ENCODE measurements at places on chromosomes 1 and 21. TPM values are rescaled to one million over a fixed set of nuclear protein-coding genes. Genes with fewer than 3 reads are reported as not detected.

DNA sequence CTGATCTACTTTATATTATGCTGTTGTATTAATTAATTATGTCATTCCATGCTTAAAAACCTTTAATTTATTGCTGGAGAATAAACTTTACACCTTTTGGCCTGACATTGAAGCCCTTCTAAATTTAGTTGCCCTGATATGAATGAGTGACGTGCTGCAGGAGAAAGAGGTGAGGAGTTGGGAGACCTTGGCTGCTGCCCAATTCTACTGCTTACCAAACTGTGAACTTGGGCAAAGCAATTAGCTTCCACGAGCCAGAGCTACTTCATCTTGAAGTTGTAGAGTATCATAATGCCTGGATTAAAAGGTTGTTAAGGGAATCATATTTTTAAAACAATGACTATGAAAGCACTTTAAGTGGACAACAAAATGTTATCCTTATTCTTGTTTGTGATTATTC lies 126.8 kb upstream of the DEPDC1 start:
- H3K4me1 ChIP-seq = no peaks in the 10 kb centered on the region
- H3K4me3 ChIP-seq = no peak overlapping the region
- no peak for DNase-seq
- no peak overlapping the region for H3K27ac ChIP-seq

The CPTP gene
- polyA plus RNA-seq = 17.1 TPM

GRCh38 chr1:100523038-100523652 lies 14.8 kb upstream of the GPR88 start:
- H3K4me3 ChIP-seq = no peak overlapping the region
- H3K36me3 ChIP-seq = peaks cover 4% of the 10 kb centered on the region

DNA sequence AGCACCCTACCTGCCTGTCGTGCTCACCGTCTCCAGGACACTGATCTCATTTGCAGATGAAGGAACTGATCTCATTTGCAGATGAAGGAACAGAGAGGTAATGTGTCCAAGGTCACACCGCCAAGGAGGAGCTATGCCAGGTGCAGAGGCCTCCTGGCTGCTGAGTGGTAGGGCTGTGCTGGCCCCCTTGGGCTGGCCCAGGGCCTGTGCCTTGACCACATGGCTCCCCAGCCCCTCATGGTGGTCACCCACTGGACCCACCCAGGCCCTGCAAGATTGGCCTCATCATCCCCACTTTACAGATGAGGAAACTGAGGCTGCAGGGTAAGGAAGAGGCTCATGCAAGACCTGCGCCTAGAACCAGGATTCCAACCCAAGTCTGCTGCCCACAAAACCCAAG lies 628.3 kb downstream of the MATN1 start:
- no peak overlapping the region for H3K4me3 ChIP-seq
- no peaks in the 10 kb centered on the region for H3K27me3 ChIP-seq
- no peak overlapping the region for H3K27ac ChIP-seq
- H3K36me3 ChIP-seq = no peaks in the 10 kb centered on the region

The FNDC5 gene
- polyA plus RNA-seq = 2.1 TPM

GRCh38 chr1:202276920-202277319 lies 64.8 kb downstream of the UBE2T start:
- no peak overlapping the region for H3K4me3 ChIP-seq
- H3K4me1 ChIP-seq = no peaks in the 10 kb centered on the region
- no peaks in the 10 kb centered on the region for H3K36me3 ChIP-seq
- H3K27ac ChIP-seq = no peak overlapping the region
- no peak for DNase-seq

GRCh38 chr1:20184481-20184900 lies 1.4 kb upstream of the UBXN10 start:
- no peaks in the 10 kb centered on the region for H3K36me3 ChIP-seq
- peaks cover 30% of the 10 kb centered on the region for H3K27me3 ChIP-seq
- H3K4me3 ChIP-seq = no peak overlapping the region

DNA sequence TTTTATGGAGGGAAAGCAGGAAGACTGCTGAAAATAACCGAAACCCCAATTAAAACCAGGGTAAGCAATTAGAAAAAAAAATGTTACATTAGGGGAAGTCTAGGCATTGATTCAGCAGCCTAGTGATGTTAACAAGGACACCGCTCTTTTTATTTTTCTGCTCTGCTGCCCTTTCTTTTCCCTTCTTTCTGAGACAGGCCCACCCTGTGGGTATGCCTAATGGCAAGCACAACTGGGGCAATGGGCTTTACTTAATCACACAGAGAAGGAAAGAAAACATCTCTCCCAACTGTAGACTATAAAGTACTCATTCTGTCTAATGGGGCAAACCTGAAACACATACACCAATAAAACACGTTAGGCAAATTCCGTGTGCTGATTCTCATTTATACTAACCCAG lies 69.6 kb downstream of the GBP6 start:
- DNase-seq = no peak
- H3K4me1 ChIP-seq = no peaks in the 10 kb centered on the region
- no peaks in the 10 kb centered on the region for H3K27me3 ChIP-seq
- no peak overlapping the region for H3K27ac ChIP-seq
- H3K36me3 ChIP-seq = no peaks in the 10 kb centered on the region

DNA sequence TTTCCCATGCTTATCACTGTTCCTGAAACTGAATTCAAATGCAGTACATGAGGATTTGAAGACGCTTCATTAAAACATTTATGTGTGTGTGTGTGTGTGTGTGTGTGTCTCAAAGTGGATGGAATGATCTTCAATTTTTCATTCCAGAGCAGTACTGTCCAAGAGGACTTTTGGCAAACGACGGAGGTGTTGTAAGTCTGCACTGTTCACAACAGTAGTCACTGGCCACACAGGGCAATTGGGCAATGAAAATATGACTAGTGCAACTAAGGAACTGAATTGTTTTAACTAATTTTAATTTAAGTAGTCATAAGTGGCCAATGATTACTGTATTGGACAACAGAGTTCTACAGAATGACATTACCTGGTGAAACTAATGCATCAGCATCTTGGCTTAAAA lies 5.0 kb downstream of the TAF5L start:
- H3K4me1 ChIP-seq = peaks cover 17% of the 10 kb centered on the region
- no peaks in the 10 kb centered on the region for H3K27me3 ChIP-seq
- H3K36me3 ChIP-seq = peaks cover 4% of the 10 kb centered on the region
- no peak overlapping the region for H3K4me3 ChIP-seq
- DNase-seq = no peak
- no peak overlapping the region for H3K27ac ChIP-seq

- DNase-seq = no peak
- H3K36me3 ChIP-seq = no peaks in the 10 kb centered on the region
- H3K27ac ChIP-seq = no peak overlapping the region
- no peaks in the 10 kb centered on the region for H3K27me3 ChIP-seq
Measured at GRCh38 chr1:98210064-98210463, 289.2 kb upstream of the DPYD start.

GRCh38 chr1:165831146-165831545 lies 3.7 kb downstream of the UCK2 start:
- H3K27ac ChIP-seq = no peak overlapping the region
- no peak for DNase-seq
- no peaks in the 10 kb centered on the region for H3K36me3 ChIP-seq
- H3K4me1 ChIP-seq = peaks cover 19% of the 10 kb centered on the region

The TSSK3 gene
- polyA plus RNA-seq = 1.5 TPM

GRCh38 chr21:28283641-28284490 lies 708.8 kb downstream of the LTN1 start:
- H3K27me3 ChIP-seq = no peaks in the 10 kb centered on the region
- DNase-seq = no peak
- H3K4me3 ChIP-seq = no peak overlapping the region
- no peaks in the 10 kb centered on the region for H3K36me3 ChIP-seq

DNA sequence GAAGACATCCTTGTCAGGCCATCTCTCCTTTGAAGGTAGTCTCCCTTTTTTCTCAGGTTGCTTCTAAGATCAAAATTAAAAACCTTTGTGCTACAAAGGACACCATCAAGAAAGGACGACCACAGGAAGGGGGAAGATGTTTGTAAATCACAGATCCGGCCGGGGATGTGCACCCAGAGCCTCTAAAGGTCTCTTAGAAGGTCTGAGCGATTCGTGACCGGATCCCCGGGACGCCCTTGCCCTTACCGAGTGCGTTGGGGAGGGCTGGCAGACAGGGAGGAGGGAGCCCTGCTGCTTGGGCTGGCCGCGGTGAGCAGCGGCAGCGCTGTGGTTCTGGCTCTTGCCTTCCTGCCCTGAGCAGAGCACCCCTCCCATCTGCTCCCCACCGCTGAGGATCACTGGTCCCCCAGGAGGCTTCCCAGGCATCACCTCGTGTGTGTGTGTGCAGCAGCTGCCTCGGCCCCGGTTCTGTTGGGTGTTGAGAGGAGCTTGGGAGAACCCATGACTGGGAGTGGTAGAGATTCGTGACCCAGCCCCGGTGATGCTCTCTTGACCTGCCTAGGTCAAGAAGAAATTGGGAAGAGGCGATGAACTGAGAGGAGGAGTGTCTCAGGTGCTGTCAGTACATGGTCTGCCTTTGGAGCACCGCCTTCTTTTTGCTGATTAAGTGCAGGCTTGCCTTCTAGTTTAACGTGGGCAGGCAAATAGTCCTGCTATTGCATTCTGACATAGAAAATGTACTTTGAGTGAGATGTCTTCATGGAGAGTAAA lies 34.5 kb downstream of the AGPAT3 start:
- no peaks in the 10 kb centered on the region for H3K36me3 ChIP-seq
- no peak overlapping the region for H3K27ac ChIP-seq
- H3K27me3 ChIP-seq = no peaks in the 10 kb centered on the region
- H3K4me3 ChIP-seq = no peak overlapping the region
- no peak for DNase-seq

DNA sequence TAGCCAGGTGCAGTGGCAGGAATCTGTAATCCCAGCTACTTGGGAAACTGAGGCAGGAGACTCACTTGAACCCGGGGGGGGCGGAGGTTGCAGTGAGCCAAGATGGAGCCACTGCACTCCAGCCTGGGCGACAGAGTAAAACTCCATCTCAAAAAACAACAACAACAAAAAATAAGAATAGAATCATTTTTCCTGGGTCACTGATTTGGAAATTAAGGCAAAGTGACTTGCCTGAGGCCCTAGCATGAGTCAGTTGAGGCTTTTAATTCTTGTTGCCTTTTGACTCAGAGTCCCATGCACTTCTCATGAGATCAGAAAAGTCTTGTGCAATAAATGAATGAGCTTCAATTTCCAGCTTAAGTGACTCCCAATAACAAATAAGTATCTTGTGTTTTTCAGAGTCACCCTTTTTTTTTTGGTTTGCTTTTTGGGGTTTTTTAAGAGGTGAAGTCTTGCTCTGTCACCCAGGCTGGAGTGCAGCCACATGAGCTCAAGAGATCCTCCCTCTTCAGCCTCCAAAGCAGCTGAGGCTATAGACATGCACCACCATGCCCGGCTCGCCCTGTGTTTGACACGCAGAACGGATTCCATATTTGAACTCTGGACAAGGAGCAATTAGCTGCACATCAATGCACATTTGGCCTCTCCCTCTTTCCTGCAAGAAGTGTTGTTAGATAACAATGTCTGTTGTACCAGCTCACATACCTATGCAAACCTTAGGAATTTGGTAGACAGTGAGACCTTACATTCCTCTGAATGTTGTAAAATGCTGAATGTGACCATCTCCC lies 3.4 kb upstream of the PLEKHM2 start:
- peaks cover 36% of the 10 kb centered on the region for H3K4me1 ChIP-seq
- no peak overlapping the region for H3K27ac ChIP-seq
- no peaks in the 10 kb centered on the region for H3K27me3 ChIP-seq
- no peak overlapping the region for H3K4me3 ChIP-seq
- DNase-seq = no peak

GRCh38 chr1:184647471-184647870 lies 107.2 kb downstream of the EDEM3 start:
- H3K4me1 ChIP-seq = no peaks in the 10 kb centered on the region
- H3K27me3 ChIP-seq = no peaks in the 10 kb centered on the region
- H3K36me3 ChIP-seq = no peaks in the 10 kb centered on the region
- no peak for DNase-seq

The EFCAB14 gene
- polyA plus RNA-seq = 20.3 TPM

- no peaks in the 10 kb centered on the region for H3K27me3 ChIP-seq
- H3K27ac ChIP-seq = no peak overlapping the region
- no peak for DNase-seq
- H3K4me3 ChIP-seq = no peak overlapping the region
- peaks cover 16% of the 10 kb centered on the region for H3K4me1 ChIP-seq
Measured at GRCh38 chr1:64748222-64748621, 3.3 kb downstream of the RAVER2 start.

DNA sequence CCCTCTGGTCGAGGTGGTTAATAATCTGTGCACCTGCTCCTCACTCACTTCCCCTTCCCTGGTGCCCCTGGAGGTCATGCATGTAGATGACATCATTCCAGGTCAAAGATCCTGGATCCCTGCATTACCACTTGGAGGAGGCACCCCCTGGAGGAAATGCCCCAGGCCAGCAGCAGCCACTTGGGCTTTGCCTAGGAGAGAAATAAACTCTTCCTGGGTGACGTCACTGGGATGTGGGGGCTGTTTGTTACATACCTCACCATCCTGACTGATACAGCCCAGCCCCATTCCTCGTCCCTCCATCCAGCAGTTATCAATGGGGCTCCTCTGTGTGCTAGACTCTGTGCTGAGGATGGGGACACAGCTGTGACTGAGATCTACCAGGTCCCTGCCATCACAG lies 433.6 kb downstream of the PTPRU start:
- DNase-seq = no peak
- no peak overlapping the region for H3K4me3 ChIP-seq
- H3K27me3 ChIP-seq = peaks cover 8% of the 10 kb centered on the region
- no peak overlapping the region for H3K27ac ChIP-seq
- no peaks in the 10 kb centered on the region for H3K4me1 ChIP-seq

DNA sequence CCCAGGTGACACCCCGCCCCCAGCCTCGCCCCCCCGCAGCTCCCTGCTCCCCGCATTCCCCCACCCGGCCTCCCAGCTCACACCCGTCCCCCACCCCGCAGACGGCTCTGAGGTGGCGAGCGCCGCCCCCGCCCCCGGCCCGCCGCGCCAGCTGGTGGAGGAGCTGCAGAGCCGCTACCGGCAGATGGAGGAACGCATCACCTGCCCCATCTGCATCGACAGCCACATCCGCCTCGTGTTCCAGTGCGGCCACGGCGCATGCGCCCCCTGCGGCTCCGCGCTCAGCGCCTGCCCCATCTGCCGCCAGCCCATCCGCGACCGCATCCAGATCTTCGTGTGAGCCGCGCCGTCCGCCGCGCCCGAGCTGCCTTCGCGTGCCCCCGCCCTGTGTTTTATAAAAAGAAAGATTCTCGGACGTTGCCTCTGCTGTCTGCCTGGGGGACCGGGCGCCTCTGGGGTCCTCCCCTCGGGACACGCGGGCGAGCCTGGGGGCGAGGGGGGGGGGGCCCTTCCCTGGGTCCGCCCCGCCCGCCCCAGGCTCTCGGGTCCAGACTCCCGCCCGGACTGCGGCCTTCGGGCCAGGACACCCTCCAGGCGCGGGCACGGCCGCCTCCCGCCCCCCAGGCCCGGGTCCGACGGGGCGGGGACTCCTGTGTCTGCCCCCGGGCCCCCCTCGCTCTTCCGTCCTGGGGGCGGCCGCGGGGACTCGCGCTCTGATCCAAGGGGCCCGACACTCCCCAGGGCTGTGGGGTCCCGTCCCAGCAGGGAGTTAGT lies 1.6 kb upstream of the MMP23B start:
- peaks cover 21% of the 10 kb centered on the region for H3K4me1 ChIP-seq
- no peaks in the 10 kb centered on the region for H3K36me3 ChIP-seq
- H3K4me3 ChIP-seq = peak overlapping the region; percentile 55

The RGS13 gene
- 0.20 TPM for polyA plus RNA-seq

The TRIM17 gene
- not detected for polyA plus RNA-seq

- no peaks in the 10 kb centered on the region for H3K4me1 ChIP-seq
- no peak overlapping the region for H3K4me3 ChIP-seq
- DNase-seq = no peak
- no peak overlapping the region for H3K27ac ChIP-seq
- no peaks in the 10 kb centered on the region for H3K27me3 ChIP-seq
Measured at GRCh38 chr21:27813750-27814149, 846.9 kb upstream of the ADAMTS5 start.

The AMPD1 gene
- 0.04 TPM for polyA plus RNA-seq

The SPRR5 gene
- polyA plus RNA-seq = not detected

All from B cell (primary cell).